ENCODE measurements at places on chromosomes 1 and 21.

GRCh38 chr1:8201331-8201861 lies 116.5 kb upstream of the SLC45A1 start:
- no peak for DNase-seq

GRCh38 chr1:199979071-199979470 lies 48.4 kb upstream of the NR5A2 start:
- no peak for DNase-seq

- no peak for DNase-seq
These were observed 62.7 kb downstream of the PRDM2 start for GRCh38 chr1:13762642-13763041.

GRCh38 chr1:9004700-9005394 lies 21.4 kb downstream of the SLC2A7 start:
- no peak for DNase-seq

DNA sequence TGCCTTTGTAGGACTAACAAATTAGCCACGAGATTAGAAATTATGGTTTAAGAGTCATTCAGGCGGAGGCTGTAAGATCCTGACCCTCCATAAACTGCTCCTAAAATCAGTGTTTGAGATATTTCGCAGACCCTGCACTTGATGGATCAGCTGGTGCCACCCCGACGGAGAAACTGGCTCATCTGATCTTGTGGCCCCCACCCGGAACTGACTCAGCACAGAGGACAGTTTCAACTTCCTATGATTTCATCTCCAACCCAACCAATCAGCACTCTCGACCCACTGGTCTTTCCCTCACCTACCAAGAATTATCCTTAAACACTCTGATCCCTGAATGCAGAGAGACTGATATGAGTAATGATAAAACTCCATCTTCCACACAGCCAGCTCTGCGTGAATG lies 3.7 kb upstream of the JAM2 start:
- no peak for DNase-seq

- no peak for DNase-seq
These were observed 46.0 kb downstream of the PTPRU start for GRCh38 chr1:29282135-29282923.

DNA sequence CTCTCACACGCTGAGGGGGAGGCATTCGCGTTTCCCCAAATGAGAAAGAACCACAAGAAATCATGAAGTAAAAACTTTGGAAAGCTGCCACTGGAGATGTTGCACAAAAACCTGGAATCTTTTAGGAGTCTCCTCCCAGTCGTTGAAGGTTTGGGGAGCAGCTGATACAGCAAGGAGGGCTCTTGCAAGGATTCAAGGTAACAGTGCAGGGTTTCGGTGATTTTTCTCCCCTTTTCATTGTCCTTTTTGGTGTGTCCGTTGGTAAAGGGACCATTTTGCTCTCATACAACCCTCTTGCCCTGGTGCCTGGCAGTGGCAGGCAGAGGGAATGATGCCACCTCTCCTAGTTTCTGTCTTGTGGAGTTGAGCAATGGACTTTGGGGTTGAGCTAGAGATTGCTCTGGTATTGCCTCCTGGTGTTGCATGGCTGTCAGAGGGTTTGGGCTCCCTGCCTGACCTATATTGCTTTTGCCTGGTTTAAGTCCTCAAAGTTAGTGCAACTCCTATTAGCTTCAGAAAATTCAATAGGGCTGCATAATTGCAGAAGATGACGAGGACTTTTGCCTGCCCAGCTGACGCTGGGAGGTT lies 872 bp downstream of the BRINP2 start:
- no peak for DNase-seq

DNA sequence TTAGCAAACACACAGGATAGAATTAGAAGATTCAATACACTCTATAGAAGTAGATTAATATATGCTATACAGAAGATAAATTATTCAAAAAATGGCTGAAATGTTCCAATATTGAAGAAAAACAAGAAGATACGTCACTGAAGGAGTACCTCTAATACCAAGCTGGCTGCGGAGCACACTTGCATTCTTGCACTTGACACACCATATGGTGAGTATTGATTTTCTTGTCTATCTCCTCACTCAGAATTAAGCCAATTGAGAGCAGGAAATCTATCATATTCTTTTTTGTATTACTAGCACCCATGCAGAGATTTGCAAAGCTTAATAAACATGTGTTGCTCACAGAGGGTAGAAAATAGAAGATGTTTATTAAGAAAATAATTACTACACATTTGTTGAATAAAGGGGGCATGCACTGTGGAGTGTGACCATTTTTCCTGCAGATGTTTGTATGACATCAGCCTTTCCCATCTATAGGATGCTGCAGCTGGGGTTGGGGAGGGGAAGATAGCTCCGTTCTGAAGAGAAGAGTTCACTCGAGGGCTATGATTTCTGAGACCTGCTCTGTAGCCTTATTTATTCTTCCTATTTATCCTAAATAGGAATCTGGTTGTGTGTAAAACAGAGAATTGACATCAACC lies 318.1 kb downstream of the HHIPL2 start:
- no peak for DNase-seq

DNA sequence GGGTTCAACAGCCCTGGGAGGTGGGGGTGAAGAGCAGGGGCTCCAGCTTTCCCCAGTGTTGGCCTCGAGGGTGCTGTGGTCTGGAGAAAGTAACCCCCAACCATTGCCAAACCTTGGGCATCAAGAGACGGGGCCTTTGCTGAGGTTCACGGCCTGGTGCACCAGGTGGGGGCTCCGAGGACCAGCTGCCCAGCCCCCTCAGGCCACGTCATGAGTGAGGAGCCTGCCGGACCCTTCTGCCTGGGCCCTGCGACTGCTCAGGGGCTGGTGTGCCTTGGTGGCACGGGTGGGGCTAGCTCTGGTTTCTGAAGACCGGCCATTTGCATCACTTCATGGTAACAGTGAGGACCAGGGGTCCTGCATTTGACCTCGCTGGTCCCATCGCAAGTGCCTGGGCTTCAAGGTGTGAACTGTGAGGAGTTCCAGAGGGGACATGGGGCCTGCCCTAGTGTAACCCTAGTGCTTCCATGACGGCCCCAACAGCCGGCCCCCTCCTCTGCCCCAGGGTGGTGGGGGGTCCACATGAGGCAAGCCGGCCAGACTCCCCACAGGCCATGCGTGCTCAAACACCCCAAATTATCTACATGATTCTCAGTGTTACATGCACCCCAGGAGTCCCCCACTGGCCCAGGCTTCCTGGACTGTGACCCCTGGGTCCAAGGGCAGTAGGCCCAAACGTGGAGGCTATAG lies 13.5 kb downstream of the MORN1 start:
- no peak for DNase-seq

GRCh38 chr1:22352355-22352754 lies 99.3 kb upstream of the ZBTB40 start:
- no peak for DNase-seq

DNA sequence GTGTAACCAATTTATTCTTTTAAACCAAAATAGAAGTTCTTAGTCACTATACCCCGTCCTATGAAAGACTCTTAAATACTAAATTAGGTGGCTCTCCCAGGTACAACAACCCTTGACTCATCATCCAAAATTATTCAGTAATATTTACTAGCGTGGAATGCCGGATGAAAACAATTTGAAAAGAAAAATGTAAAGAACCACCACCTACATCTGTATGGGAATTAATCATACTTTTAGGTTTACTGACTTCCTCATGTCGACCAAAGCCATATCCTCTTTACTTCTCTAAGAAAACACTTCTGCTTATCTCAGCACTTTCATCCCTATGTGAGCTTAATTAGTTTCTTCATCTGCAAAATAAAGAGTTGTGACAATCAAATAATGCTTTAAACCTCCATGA lies 139.6 kb downstream of the AKT3 start:
- no peak for DNase-seq

DNA sequence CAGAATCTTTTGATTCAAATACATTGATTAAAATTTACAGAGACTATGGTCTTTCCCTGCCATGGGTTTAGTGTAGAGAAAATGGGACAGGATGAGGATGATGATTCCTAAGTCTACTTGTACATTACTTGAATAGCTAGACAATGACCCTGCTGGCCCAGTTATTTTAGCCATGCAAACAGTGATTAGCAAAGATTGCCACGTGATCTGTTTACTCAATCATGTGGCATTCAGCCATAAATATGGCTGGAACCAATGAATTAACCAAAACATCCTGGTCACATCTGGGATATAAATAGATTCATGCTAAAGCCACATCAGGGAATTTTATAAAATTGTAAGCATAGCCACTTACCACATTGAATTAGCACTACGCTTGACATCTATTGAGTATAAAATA lies 167.3 kb downstream of the PBX1 start:
- peak; percentile 79 for DNase-seq

DNA sequence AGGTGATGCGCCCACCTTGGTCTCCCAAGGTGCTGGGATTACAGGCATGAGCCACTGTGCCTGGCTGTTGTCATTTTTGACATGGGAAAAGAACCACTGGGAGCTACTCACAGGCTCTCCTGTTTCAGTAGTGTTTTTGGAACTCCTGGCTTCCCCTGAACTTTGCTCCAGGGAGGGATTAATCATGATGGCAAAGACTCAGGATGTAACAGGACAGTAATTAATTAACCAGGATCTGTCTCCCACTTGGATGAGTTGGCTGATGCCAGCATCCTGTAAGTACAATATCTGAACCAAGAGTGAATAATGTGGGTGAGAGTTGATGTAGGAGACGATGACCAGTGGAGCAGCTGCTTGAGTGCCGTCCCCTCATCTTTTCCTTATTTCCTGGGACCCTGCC lies 4.9 kb downstream of the SFT2D2 start:
- DNase-seq: no peak

- DNase-seq: no peak
These were observed 75.0 kb downstream of the SSBP3 start for GRCh38 chr1:54331091-54331772.

GRCh38 chr1:54108156-54108555 lies 44.6 kb downstream of the CDCP2 start:
- no peak for DNase-seq

GRCh38 chr1:10614377-10615225 lies 139.9 kb downstream of the PEX14 start:
- DNase-seq: no peak
